A549 treated with AZD2906 at 1 μM for 4 hours (cell line): ENCODE measurements at places on chromosomes 7 and 10. TPM values are rescaled to one million over a fixed set of nuclear protein-coding genes. Genes with fewer than 3 reads are reported as not detected.

Gene FAM25A
- total RNA-seq: not detected in 5 replicates

Gene ARHGAP22
- total RNA-seq: 2.7 to 3.8 TPM (median 3.3 TPM) in 5 replicates

Gene UCMA
- total RNA-seq: not detected in 5 replicates

Gene HECW1
- total RNA-seq: 15.3 to 20.0 TPM (median 18.4 TPM) in 5 replicates

Gene AZGP1
- 0.17 TPM in 1 of 5 replicates, not detected in the others for total RNA-seq

Gene AKR1E2
- 4.5 to 6.4 TPM (median 6.0 TPM) in 5 replicates for total RNA-seq

Gene TACC2
- total RNA-seq: 72.9 to 79.8 TPM (median 76.2 TPM) in 5 replicates

Gene NACAD
- total RNA-seq: 0.20 to 0.50 TPM (median 0.32 TPM) in 5 replicates

Gene GPER1
- total RNA-seq: 1.4 to 2.0 TPM (median 1.8 TPM) in 5 replicates

Gene GPR15LG
- total RNA-seq: not detected in 5 replicates

Gene ITIH5
- 0.05 to 0.09 TPM (median 0.06 TPM) in 5 replicates for total RNA-seq

Gene HMX2
- 0.07 to 0.17 TPM (median 0.08 TPM) in 3 of 5 replicates, not detected in the others for total RNA-seq

Gene AIFM2
- 28.4 to 36.8 TPM (median 34.3 TPM) in 5 replicates for total RNA-seq

Gene NDUFB8
- total RNA-seq: 270 to 296 TPM (median 288 TPM) in 5 replicates

Gene SDHAF3
- total RNA-seq: 21.1 to 37.6 TPM (median 21.4 TPM) in 5 replicates

Gene ELAPOR2
- total RNA-seq: 0.01 to 0.19 TPM (median 0.08 TPM) in 4 of 5 replicates, not detected in the other

Gene ANKRD30A
- total RNA-seq: 0.49 to 0.92 TPM (median 0.66 TPM) in 5 replicates

Gene KLF14
- 0.03 to 0.07 TPM (median 0.05 TPM) in 4 of 5 replicates, not detected in the other for total RNA-seq

Gene CDH23
- total RNA-seq: 1.8 to 3.0 TPM (median 2.7 TPM) in 5 replicates

Gene DPP6
- 0.11 TPM in 1 of 5 replicates, not detected in the others for total RNA-seq

Gene TMEM176A
- 0.16 TPM in 1 of 5 replicates, not detected in the others for total RNA-seq

Gene ETV1
- 1.8 to 2.6 TPM (median 2.1 TPM) in 5 replicates for total RNA-seq

Gene SPDYE2
- not detected in 5 replicates for total RNA-seq

Gene FGFBP3
- 2.1 to 2.7 TPM (median 2.6 TPM) in 5 replicates for total RNA-seq

Gene VPS37D
- total RNA-seq: 2.9 to 6.0 TPM (median 5.1 TPM) in 5 replicates

Gene TMEM184A
- 6.5 to 10.4 TPM (median 8.1 TPM) in 5 replicates for total RNA-seq

Gene ABCB1
- 0.08 to 0.22 TPM (median 0.15 TPM) in 4 of 5 replicates, not detected in the other for total RNA-seq

Gene CLDN4
- total RNA-seq: 3.4 to 5.2 TPM (median 4.5 TPM) in 5 replicates

Gene RELN
- 0.01 to 0.05 TPM (median 0.03 TPM) in 4 of 5 replicates, not detected in the other for total RNA-seq

Gene ATOH7
- 0.08 to 0.36 TPM (median 0.21 TPM) in 5 replicates for total RNA-seq

Gene NKX1-2
- total RNA-seq: 0.02 to 0.05 TPM (median 0.03 TPM) in 5 replicates

Gene CPA2
- 0.05 to 0.33 TPM (median 0.11 TPM) in 3 of 5 replicates, not detected in the others for total RNA-seq

Gene OPN4
- total RNA-seq: not detected in 5 replicates
